ENCODE measurements at places on chromosomes 12 and 14.

DNA sequence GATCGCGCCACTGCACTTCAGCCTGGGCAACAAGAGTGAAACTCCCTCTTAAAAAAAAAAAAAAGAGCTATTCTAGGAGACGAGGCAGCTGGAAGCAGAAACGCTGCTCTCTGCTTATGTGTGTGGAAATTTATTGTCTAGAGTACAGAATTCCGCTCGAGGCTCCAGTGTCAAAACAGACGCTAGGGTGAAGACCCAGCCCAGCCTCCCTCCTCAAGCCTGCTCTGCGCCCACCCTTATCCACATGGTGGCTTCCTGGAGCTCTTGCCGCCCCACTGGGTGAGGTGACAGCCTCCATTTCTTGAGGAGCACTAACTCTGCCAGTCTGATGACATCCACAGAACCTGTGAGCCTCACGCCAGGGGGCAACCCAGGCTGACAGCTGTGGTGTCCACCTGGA, 49.5 kb upstream of the DLK1 start:
- no peak for DNase-seq

DNA sequence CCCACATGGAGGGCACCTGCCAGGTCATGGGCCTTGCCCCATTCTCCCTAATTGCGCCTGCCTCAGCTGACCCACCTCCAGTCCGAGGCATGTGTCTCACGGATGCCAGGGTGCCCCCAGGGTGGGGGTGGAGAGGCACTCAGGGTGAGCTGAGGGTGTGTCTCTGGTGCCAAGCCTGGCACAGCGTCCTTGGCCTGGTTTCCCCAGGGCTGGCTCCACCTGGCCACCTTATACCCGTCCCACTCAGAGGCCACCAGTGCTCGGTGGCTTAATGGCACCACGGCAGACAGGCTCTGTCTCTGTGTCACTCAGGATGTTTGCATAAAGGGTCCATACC, 33.6 kb upstream of the TDRD9 start:
- peak; percentile 31 for DNase-seq

DNA sequence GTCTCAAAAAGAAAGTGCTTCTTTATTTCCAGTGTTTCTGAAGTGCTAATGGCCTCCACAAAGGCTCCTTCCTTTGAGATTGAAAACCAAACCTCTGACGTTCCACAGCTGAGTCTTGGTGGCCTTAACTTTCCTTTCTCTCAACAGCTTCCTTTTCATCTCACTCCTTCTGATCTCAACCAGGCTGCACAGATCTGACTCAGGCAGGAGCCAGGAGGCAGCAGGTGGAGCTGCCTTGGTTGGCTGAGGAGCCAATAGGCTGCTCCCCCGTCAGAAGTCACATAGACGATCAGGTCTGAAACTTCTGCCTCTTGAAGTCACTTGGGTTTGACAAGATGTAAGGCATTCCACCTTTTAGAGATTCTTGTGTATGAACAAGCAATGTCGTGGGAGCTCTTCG, 9.1 kb upstream of the KCNA5 start:
- no peak for DNase-seq

DNA sequence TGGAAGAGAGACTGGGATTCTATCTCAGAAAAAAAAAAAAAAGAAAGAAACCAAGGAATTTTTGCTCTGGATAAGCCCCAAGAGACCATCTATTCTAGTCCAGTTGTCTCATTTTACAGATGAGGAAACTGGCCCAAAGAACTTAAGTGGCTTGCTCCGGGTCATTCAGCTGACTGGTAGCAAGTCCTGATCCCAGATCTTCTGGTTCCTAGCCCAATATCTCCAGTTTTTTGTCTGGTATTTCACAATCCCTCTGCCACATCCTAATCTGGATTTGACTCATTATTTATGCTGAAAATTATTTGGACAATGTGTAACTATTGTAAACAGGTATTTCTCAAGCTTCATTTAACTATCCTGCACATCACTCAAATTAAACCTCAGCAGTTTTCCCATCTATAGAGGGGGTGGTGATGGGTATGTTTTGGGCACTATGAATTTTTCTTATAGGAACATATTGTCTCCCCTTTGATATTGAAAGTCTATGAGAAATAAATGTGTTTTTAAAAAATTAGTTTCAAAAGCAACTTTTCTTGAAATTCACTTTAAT, 43.4 kb downstream of the PPP2R5E start:
- no peak for DNase-seq

GRCh38 chr12:49000346-49000745, 1.2 kb upstream of the DDN start:
- no peak for DNase-seq

DNA sequence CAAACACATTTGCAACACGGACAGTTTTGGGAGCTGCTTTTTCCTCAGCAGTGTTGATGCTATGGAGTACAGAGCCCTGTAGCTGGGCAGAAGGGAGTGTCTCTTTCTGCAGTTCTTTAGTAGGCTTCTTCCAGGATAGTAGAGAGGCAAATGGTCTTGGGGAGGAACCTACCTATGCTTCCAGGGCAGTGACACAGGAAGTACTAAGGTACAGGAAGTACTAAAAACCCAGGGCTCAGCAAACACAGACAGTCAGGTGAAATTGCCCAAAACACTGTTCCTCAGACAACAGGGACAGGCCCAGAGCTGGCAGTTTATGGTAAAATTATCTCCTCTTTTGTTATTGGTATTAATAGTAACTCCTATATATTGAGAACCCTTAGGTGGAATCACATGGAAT, 217.6 kb downstream of the TTC8 start:
- DNase-seq: no peak
